ENCODE measurements at places on chromosomes 3 and 15.

DNA sequence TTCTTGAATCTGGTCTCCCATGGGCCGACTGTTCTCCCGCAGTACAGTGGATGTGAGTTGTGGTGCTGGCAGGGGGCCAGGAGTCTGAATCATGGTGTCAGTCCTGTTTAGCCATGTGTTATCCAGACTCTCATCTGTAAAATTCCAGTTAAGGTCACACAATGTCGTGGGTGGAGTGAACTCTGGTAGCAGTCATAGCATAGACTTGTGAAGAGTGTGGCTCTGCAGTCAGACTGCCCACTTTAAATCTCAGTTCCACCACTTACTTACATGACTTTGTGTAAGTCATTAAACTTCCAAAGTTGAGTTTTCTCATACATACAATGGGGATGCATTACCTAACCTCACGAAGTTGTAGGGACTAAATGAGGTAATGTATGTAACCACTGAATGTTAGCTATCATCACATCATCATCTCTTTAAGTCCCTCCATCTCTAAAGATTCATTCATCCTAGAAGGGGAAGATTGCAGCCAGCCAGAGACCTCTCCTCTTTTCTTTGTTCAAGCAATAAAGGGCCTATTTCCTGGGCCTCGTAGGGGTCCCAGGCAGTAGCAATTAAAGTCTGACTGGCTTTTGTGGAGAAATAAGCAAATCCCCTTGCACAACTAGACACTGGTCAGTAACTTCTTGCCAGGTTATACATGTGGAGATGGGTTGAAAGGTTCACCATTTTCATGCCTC, 93.9 kb downstream of the PCCB start:
- DNase-seq = no peak

DNA sequence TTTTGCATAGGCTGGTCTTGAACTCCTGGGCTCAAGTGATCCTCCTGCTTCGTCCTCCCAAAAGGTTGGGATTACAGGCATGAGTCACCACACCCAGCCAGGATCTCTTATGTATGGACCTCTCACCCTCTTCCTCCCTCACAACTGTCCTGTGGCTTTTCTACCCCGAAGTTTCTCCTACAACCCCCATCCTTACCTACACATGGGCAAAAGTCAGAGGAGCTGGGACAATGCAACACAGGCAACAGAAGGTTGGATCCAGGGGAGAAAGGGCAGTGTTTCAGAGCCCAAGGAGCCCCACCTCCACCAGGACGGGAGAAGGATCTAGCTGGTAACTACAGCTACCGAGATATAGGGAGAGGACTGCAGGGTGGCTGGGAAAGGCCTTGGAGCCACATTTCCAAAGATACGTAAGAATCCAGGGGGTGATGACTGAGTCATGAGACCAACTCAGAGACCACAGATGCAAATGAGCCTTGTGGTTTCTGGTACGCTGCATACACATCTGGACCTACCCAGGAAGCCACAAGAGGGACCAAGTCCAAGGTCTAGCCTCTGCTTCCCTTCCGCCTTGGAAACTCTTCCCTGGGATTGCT, 13.6 kb downstream of the IGDCC4 start:
- DNase-seq = no peak

DNA sequence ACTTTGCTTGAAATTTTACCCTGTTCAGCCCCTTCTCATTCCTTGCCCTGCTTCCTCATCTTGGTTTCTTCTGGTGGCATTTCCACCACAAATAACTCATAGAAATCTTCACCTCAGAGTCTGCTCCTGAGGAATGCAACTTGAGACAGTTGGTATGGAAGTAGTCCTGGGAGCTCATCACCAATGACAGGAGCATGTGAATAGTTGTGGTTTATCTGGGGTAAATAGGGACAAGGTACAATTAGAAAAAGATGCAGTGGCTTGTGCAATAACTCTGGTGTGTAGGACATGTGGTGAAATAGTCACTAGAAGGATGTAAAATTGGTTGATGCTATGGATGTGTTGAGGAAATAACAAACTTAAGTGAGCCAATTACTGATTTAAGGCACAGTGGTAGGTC, 72.7 kb upstream of the CHRNA7 start:
- no peak for DNase-seq

DNA sequence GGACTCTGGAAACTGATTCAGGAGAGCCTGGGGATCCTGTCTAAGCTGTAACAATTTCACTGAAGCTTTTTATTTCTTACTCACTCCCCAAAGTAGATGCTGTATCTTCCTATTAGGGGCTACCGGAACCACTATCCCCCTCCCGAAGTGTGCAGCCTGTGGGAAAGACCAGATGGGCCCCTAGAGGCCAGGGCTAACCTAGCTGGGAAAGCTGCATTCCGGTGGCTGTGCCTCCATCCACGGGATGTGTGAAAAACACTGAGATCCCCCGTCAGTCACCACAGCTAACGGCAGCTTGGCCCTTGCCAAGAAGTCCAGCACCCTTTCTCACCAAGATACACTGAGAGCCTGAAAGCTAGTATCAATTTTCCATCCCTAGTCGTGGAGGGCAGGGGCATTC, 3.1 kb downstream of the SSUH2 start:
- DNase-seq = no peak

DNA sequence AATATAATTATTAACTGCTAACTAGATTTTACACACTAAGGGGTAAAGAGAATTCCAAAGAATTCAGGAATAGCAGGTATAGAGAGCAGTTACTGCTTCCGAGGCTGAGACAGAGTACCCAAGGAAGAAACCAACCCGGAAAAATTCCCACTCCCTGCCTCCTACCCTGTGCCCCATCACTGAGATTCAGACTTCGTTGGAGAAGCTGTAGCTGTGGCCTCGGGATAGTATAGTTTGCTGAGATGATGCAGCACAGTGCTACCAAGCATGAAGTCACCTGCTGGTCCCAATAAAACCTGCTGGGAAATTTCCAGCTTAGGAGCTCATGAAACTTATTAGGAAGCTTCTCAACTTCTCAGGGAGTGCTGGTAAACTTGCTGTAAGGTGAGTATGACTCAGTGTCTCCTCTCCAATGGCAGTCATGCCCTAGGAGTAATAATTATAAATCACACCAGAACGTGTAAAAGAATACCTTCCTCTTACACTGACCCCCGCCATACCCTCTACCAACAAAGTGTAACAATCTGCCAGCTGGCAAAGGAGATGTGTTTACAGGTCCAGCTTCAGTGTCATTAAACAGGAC, 215.2 kb upstream of the ROBO2 start:
- no peak for DNase-seq

- no peak for DNase-seq
These were observed 228 bp downstream of the GLT8D1 start for GRCh38 chr3:52705438-52705687.

DNA sequence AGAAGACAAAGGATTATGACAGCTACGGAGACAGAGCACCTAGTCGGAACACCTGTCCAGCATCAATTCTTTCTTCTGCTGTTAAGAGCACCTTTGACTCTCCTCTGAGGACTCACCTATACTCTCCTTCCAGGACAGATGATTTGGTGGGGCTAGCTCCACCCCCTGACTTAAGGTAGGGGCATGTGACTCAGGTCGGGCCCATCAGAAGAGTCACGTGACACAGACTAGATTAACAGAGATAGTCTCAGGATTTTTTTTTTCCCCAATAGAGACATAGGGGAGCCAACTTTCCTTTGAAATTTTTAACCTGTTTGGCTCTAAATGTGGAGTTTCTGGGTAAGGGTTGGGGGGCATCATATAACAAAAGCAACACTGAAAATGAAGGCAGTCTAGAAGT, 11.4 kb upstream of the WNT5A start:
- no peak for DNase-seq

GRCh38 chr3:122755491-122755890, 38.1 kb downstream of the HSPBAP1 start:
- DNase-seq = no peak

DNA sequence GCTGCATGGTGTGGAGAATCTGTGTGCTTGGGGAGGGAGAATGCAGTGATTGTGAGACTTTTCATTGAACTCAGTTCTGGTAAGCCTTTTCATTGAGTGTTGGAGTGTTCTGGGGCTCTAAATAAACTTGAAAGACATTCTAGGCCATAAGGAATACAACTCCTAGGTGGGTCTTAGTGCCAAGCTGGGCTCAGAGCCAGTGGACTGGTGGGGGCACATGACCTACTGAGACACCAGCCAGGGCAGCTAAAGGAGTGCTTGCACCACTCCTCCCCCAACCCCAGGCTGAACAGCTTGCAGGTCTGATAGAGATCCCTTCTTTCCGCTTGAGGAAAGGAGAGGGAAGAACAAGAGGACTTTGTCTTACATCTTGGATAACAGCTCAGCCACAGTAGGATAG, 21.7 kb upstream of the KPNA4 start:
- DNase-seq = no peak

- DNase-seq = no peak
These were observed 17.5 kb upstream of the RBP1 start for GRCh38 chr3:139557041-139557440.

DNA sequence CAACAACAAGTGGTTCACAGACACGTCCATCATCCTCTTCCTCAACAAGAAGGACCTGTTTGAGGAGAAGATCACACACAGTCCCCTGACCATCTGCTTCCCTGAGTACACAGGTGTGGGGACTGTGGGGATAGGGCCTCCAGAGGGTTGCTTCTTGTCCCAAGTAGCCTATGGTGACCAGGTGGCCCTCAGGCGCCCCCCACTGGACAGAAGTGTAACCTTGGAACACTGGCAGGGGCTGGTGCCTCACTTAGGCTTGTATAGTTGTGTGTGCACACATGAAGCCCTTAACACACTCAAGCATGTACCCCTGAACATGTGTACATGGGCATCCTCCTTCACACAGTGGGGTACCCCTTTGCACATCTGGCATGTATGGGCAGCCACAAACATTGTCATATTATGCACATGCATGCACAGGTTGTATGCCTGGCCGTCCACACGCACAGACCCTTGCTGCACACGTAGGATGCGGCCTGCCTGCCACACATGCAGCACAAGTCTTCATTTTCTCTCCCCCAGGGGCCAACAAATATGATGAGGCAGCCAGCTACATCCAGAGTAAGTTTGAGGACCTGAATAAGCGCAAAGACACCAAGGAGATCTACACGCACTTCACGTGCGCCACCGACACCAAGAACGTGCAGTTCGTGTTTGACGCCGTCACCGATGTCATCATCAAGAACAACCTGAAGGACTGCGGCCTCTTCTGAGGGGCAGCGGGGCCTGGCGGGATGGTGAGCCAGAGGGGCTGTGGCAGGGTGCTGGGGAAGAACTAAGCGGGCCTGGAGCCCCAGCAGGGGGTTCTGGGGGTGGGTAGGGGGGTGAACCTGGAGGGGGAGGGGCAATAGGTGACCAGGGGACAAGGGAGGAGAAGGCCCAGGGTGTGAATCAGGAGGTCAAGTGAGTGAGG, 11.7 kb upstream of the SEMA3B start:
- DNase-seq = peak; percentile 50

DNA sequence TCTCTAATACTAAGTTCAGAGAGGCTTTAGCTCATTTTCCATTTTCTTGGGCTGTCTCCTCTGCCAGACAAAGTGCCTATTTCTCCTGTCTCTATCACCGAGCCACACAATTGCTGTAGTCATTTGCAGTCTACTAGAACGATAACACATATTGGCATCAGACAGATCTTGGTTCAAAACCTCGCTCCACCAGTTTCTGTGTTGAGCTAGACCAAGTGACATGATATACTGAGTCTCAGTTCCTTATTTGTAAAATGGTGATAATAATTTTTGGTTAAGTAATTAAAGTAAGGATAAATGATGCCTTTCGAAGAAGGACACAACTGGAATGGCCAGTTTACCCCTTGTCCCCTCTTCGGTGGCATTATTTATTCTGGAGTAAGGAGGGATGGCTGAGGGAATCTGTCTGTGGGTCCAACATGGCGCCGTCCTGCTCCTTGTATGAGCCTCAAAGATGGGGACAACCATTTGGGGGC, 398 bp upstream of the RAB7A start:
- no peak for DNase-seq

DNA sequence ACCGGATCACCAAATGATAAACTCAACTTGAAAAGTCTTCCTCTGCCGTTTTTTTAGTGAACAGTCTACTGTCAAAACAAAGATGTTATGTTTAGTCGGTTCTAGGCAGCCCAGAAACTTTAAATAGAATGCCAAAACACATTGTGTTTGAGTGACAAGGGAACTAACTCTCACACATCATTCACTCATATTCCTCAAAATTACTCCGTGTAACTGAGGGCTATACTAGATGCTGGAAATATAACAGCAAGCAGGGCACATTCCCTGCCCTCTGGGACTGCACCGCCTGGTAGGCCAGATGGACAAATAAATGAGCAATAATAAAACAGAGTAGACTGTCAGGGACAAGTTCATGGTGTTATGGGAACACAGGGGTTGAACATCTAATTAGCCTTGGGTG, 251.4 kb downstream of the MAGI1 start:
- no peak for DNase-seq

DNA sequence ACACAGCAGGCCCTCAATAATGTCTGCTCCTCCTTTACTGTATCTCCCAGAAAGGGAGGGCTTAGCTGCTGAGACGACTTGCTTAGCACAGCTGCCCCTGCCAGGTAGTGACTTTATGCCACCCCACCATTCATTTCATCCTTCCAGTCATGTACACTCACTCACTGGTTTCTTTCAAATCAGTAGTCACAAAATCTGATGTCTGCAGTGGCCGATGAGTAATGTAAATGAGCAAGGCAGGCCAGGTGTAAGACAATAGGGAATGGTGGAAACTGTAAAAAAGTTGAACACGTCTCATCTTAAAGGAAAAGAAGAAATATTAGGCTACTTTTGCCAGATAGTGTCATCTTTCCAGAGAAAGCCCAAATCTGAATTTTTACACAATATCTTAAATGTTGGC, 207.6 kb upstream of the PRICKLE2 start:
- DNase-seq = no peak

DNA sequence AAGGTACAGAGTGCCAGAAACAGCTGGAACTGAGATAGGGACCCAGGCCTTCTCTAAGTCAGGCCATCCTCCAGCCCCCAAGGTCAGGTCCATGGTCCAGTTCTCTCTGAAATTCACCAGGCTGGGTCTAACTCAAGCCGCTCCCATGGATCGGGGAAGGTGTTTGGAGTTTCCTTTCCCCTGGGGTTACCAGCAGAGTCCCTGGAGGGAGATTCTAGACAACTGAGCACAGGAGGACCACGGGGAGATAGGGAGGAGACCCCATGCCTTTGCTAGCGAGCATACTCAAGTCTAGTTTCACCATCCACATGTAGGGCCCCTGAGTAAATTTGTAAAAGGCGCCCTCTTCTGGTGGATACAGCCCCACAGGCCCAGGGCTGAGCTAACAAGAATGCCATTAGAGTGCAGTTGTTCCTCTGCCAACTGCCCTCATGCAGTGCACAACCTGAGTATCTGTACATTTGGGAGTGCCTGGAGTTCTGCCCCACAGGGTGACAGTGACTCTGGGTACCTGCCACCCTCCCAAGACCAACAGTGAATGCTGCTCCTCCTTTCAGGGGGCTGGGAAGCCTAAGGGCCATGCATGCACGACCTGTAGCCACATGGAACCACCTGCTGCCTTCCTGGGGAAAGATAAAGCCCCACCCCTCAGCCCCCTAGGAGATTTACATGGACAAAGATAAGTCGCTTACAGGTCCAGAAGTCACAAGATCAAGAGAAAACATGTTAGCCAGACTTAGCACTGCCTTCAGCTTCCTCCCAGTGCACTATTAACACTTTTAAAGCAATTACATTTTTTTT, 89.0 kb downstream of the IQSEC1 start:
- peak; percentile 70 for DNase-seq

- no peak for DNase-seq
These were observed 15.7 kb upstream of the ESYT3 start for GRCh38 chr3:138418601-138419206.

Data from CD4-positive, alpha-beta T cell treated with Interferon alpha-2 for 1 hour (primary cell).